COR-L47 (cell line): ENCODE measurements at places on chromosomes 12 and 14.

- no peak for DNase-seq
Measured at GRCh38 chr12:122861587-122861970, 26.3 kb downstream of the HIP1R start.

- no peak for DNase-seq
Measured at GRCh38 chr12:91178139-91178561, 4.5 kb downstream of the DCN start.

DNA sequence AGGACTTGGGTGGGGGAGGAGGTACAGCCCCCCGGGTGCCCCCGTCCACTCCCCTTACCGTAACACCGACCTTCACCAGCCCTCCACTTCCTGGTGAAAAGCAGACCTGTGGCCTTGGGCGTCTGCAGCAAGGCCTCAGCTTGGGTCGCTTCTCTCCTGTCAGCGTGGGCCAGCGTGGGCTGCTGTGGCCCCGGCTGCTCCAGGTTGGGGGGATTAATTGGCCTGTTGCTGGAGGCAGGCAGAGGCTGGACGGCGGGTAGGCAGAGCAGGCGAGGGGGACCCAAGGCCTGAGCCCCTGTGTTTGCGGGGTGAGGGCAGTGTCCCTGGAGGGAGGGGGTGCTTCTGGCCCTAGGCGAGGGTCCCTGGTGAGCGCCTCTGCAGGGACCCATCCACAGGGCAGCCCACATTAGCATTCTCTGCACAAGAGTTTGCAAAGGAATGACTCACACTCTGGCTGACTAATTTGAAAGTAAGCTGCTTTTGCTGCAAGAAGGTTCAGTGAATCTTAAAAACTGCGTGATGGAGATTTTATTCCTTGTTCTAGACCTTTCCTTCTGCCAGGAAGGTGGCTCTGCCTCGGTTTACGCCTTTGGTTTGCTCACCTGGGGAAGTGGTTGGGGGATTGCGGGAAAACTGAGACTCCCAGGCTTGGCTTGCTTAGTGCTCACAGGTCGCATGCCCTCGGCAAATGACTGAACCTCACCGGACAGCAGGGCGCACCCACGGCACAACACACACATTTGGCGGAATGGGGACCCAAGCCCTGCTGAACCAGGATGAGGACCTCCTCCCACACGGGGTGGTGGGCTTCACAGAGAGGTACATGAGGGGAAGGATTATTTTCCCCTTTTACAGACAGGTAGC lies 37.9 kb upstream of the DLK1 start:
- DNase-seq, result no peak

DNA sequence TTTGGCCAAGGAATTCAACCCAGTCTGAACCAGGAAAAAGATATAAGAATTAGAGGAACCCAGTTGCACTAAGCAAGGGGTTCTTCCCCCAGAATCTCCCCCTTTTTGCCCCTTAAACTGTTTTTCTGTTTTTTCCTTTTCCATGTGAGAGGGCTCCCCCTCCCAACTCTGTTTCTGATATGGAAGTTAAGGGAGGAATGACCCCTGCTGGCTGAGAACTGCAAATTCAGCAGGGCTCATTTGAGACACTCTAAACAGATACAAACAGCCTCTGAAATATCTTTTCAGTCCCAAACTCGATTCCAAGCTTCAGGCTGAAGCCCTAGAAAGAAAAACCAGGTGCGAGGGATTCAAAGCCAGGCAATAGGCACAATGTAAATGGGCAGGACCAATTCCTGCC lies 132.7 kb downstream of the SLC41A2 start:
- no peak for DNase-seq

GRCh38 chr12:31715283-31715825 lies 13.5 kb downstream of the AMN1 start:
- no peak for DNase-seq

- no peak for DNase-seq
Measured at GRCh38 chr12:117583677-117584225, 222.3 kb upstream of the NOS1 start.

- DNase-seq, result no peak
Measured at GRCh38 chr12:107660861-107661415, 24.7 kb upstream of the PWP1 start.

DNA sequence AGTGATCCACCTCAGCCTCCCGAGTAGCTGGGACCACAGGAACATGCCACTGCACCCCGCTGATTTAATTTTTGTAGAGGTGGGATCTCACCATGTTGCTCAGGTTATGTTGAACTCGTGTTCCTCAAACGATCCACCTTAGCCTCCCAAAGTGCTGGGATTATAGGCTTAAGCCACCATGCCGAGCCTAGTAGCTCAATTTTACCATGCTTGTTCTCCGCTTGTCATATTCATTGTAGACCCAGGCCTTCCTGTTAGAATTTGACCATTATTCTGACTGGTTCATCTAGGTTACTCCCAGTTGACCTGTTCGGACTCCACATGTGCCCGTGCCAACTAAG lies 24.7 kb downstream of the TMBIM6 start:
- no peak for DNase-seq

GRCh38 chr14:97196336-97196735 lies 399.2 kb downstream of the VRK1 start:
- no peak for DNase-seq

GRCh38 chr14:53692451-53692850 lies 264.2 kb downstream of the BMP4 start:
- no peak for DNase-seq

DNA sequence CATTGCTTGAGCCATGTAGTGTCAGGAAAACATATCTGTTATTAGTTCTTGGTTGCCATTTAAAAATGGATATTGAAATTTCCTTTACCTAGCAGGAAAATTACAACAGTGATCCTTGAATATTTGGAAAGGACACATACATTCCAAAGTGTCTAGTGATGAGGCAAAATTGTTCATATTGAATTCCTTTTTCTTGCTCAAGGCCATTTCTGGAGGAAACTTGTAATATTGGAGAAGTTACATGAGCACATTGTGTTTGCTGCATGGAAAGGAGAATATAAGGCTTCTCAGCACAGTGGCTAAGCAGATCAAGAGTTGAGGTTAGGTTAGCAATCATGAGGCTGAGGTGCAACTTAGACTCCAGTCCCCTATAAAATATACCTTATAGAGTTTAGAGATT lies 121.9 kb downstream of the PDE3A start:
- DNase-seq, result no peak

DNA sequence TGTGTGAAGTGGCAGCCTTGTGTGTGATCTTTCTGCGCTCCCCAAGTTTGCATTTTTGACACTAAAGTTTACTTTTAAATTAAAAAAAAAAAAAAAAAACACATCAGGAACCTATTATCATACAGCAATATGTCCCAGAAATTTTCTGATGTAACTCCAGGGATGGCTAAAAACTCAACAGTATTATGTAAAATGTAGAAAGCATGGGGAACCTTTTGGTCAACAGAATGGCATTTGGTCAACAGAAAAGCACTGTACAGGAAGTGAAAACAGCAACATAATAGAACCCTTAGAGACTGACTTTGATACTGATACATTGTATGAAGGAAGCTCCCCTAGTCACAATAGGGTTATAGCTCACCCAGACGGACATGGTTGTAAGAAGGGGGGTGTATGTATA lies 224.3 kb downstream of the ITPR2 start:
- DNase-seq, result no peak

DNA sequence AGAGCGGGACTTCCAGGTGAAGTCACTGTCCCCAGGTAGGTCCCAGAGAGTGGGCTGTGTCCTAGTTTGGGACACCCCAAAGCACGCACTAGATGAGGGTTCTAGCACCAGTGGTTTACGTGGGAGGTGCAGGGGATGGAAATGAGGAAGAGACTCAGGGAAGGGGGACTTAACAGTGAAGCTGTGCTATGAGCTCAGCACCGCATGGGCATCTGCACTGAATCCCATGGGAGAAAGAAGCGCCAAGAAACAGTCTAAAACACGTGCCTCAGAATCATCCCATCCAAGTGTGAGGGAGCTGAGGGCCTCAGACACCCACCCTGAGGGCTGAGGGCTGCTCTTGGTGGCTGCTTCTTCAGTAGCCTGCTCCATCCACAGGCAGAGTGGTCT lies 71.5 kb upstream of the ZFP36L1 start:
- no peak for DNase-seq

GRCh38 chr12:22046968-22047390 lies 961 bp downstream of the CMAS start:
- no peak for DNase-seq

DNA sequence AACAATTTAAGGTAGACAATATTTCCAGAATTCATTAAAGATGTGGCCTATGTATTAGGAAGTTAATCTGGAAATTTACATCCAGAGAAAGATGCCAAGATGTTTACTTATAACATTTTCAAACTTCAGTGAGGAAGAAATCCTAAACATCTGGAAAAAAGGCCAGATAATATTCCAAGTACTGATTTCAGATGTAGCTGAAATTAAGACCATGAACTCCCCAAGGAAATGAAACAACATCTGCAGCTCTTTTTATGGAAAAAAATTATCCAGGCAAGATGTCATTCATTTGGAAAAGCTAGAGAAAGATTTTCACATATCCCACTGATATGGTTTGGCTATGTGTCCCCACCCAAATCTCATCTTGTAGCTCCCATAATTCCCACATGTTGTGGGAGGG lies 35.0 kb downstream of the GNG2 start:
- DNase-seq, result no peak

- no peak for DNase-seq
Measured at GRCh38 chr12:10466311-10466710, 13.1 kb upstream of the KLRC1 start.

GRCh38 chr12:115500872-115501271 lies 776.6 kb downstream of the MED13L start:
- DNase-seq, result no peak

GRCh38 chr12:98788396-98788795 lies 143.3 kb downstream of the APAF1 start:
- DNase-seq, result no peak

DNA sequence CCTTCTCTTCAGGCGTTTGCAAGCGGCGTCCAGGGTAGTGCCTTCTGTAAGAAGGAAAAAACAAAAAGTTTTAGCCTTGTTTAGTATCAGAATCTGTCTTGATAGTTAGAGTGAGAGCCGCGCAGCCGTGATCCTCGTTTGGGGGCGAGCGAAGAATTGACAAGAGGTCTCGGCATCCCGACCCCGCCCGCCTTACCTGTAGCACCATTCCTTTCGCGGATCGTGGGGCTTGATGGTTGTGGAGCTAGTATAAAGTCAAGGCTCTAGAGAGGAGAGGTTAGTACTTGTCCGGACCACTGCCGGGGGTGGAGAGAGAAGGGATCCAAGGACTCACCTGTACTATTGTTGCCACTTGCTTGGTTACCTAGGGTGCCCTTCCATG lies 494 bp downstream of the TMTC3 start:
- peak; percentile 15 for DNase-seq
